Mesenchymal stem cell (in vitro differentiated cells and primary cell): ENCODE measurements at places on chromosomes 5 and 9.
A peak's percentile ranks its signal among the peaks of the same experiment; 100 is the strongest.

- DNase-seq: no peak
Observed at GRCh38 chr5:108255468-108255867, 126.4 kb downstream of the FBXL17 start.

GRCh38 chr9:94084314-94084713 lies at the start of gene PTPDC1:
PTPDC1 (plus strand) TSS chr9:94084464; CDS start chr9:94084531, 67 bp downstream.
- peak; percentile 85 for DNase-seq

DNA sequence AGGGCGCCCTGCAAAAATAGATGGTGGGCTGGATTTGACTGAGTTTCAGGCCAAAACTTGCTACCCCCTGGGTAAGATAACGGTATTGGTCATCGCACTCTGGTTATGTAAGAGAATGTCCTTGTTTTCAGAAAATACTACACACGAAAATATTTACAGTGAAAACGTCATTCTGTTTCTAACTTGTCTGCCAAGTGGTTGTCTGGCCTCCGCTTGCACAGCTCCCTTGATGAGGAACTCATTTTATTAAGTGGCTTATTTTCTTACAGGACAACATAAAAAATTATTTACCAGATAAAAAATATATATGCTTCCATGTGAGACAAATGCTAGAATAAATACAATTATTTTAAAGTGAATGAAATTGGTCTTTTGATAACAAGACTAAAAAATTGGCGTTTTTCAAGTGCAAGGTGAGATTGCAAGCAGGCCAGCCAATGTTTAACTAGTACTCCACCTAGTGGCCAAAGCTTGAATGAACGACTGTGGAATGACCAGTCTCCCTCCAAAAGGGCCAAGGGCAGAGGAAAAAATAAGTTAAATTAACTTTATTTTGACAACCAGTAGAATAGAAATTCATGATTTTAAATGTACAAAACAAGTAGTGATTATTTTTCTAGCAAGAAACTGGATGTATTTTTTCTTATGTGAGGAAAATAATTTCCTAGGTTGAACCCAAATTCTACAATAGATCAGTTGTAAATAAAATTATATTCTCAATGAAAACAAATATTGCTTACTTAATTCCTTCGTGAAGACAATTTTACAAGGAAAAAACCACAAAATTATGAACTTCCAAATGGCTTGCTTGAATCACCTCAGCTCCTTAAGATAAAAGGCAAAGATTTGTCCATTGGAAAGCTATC lies 93.2 kb downstream of the ZFAND5 start:
- DNase-seq: peak; percentile 60

GRCh38 chr9:124330011-124330697 lies 72.4 kb downstream of the NEK6 start:
- DNase-seq: no peak

- no peak for DNase-seq
Observed at GRCh38 chr5:64318175-64318574, 152.5 kb downstream of the RNF180 start.

- no peak for DNase-seq
Observed at GRCh38 chr9:26650325-26650724, 242.3 kb downstream of the CAAP1 start.

- peak; percentile 35 for DNase-seq
Observed at GRCh38 chr9:127971357-127972235, 9.2 kb downstream of the EEIG1 start.

GRCh38 chr9:95104980-95105379 lies 212.5 kb downstream of the FANCC start:
- DNase-seq: no peak

DNA sequence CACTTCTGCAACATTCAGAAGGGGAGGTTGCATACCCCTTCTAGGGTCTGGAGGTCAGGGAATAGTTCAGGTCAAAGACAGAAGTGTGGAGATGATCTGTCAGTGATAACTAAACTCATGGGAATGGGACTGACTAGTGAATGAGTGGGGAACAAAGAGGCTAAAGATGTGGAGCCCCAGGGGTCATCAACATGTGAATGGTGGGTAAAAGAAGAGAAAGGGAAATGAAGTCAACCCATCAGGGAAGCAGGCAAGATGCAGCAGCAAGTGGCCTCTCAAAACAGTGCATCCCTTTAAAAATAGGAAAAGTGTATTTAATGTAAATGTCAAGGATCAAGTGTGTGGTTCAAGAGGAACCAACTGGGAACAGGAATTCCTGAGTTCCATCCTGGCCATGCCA lies 69.9 kb downstream of the PLPPR1 start:
- DNase-seq: no peak

- no peak for DNase-seq
Observed at GRCh38 chr5:111447822-111448221, 64.5 kb downstream of the STARD4 start.

- DNase-seq: no peak
Observed at GRCh38 chr9:97749928-97750327, 52.8 kb upstream of the XPA start.

- DNase-seq: no peak
Observed at GRCh38 chr5:43256261-43256966, 56.8 kb downstream of the HMGCS1 start.

GRCh38 chr9:135074354-135075233 lies 12.9 kb upstream of the OLFM1 start:
- no peak for DNase-seq

DNA sequence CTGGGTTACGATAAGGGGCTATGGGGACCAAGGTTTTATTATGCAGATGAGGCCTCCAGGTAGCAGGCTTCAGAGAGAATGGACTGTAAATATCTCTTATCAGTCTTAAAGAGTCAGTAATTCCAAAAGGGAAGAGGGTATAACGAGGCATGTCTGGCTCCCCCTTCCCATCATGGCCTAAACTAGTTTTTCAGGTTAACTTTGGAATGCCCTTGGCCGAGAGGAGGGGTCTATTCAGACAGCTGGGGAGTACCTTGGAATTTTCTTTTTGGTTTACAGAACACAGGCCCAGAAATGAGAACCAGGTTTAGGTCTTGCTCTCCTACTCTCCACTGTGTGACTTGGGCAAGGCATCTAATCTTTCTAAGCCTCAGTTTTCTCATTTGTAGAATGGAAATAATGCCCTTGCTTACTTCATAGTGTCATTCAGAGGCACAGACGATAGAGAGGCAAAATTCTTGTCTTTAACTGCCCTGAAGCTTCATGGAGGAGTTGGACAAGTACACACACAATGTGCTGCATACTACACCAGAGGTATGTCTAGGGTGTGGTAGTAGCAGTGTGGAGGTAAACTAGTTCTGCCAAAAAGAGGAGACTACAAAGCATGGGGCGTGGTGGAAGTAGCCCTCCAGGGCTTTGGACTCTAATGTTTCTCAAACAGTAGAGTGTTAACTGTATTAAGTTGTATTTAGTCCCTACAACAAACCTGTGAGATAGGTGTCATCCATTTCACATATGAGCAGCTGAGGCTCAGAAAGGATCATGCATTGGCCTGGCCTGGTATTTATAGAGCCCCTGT lies 45.5 kb downstream of the IRF1 start:
- DNase-seq: no peak

- DNase-seq: no peak
Observed at GRCh38 chr9:103997856-103998370, 96.2 kb upstream of the SMC2 start.

- no peak for DNase-seq
Observed at GRCh38 chr9:72814083-72814597, 138.7 kb downstream of the ALDH1A1 start.

GRCh38 chr5:99948850-99949249 lies 586.3 kb upstream of the FAM174A start:
- no peak for DNase-seq

DNA sequence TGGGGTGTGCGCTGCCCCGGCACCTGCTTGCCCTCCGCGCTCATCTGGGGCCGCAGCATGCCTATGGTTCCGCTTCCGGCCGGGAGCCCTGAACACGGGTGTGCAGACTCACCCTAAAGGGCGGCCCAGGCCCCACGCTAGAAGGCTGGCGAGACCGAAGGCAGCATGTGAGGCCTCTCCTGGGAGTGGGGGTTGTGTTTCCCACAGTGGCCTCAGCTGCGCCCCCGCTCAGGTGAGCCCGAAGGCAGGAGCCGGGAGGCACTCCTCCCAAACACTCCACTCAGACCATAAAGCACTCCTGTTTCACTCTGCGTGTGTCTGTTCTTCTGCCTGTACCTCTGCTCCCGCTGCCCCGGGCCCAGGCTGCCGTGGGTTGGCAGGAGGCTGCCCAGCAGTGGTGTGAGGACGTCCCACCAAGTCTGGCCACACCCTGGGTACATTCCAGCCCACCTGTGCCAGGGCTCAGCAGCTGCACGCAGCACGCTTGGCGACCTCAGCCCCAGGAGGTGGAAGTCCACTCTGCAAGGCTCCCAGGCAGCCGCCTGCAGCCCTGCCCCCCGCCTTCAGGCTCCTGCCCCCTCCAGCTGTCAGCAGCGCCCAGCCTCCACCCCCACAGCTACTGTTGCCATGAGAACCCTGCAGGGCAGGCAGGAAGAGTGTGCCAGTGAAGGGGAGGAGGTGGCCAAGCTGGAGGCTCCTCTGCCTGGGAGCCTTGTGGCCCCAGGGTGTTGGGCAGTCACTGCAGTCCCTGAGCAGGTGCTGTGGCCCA lies 1.2 kb upstream of the AJM1 start:
- DNase-seq: peak; percentile 79

- DNase-seq: peak; percentile 92
Observed at GRCh38 chr9:16191691-16192402, 639.0 kb downstream of the CCDC171 start.

DNA sequence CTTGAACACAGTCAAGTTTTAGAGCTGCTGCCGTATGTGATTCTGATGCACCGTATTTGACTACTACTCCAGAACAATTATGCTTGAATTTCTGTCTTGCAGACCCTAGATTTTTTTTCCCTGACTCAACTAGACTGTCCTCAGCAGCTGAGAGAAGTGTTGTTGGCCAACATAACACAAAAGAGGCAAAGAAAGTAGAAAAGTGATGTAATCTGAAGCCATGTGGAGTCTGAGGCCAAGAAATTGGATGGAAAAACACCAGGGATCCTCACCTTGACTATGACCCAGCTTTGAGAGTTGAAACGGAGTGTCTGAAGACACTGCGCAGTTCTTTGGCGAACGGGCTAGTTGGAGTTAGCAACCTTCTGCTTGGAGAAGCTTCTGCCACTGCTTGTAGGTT lies 36.3 kb upstream of the FGF1 start:
- DNase-seq: no peak

- no peak for DNase-seq
Observed at GRCh38 chr9:98902516-98902915, 41.2 kb upstream of the COL15A1 start.

DNA sequence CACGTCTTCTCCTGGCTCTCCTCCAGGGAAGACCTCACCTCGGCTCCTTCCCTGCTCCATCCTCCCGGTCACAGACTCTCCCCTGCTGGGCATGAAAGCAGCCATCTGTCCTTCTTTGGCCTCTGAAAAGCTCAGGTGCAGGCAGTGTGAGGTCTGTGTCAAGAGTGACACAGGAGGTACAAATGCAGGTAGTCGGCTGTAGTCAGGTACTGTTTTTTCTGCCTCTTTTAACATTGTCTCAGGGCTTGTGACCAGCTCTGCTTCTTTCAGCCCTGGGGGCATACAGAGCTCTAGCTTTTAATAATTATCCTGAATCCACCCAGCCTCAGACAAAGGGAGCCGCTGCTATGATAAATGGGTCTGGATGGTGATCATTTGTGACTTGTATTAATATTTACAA lies 46.4 kb downstream of the C5orf15 start:
- no peak for DNase-seq

- DNase-seq: peak; percentile 24
Observed at GRCh38 chr9:96031366-96031824, 155.9 kb downstream of the ERCC6L2 start.

- DNase-seq: no peak
Observed at GRCh38 chr9:135123773-135124134, 36.3 kb downstream of the OLFM1 start.

GRCh38 chr5:157459715-157460599 lies at the start of gene NIPAL4:
NIPAL4 (plus strand) TSS chr5:157460213; CDS start chr5:157460321, 108 bp downstream.
- peak; percentile 33 for DNase-seq

DNA sequence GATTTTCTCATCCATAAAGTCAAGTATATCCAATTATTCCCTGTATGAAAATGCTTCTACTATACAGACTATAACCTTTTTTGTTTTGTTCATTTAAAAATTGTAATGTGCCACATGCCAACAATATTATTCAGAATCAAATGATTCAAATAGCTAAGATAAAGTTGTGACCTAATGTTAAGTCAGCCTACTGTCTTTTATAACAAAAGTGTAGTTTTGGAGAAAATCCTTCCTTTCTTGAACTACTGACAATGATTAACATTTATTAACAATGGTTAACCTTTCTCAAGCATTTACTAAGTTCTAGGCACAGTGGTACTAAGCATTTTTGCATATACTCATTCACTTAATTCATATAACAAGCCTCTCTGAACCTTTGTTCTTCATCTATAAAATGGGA lies 25.0 kb downstream of the CSF2 start:
- no peak for DNase-seq

GRCh38 chr5:1640421-1640881 lies 116.7 kb upstream of the LPCAT1 start:
- no peak for DNase-seq

GRCh38 chr5:136145030-136145429 lies 12.4 kb downstream of the SMAD5 start:
- no peak for DNase-seq
